Activated T-cell treated with anti-CD3 and anti-CD28 coated beads for 48 hours (primary cell): ENCODE measurements at places on chromosomes 6 and 20.

DNA sequence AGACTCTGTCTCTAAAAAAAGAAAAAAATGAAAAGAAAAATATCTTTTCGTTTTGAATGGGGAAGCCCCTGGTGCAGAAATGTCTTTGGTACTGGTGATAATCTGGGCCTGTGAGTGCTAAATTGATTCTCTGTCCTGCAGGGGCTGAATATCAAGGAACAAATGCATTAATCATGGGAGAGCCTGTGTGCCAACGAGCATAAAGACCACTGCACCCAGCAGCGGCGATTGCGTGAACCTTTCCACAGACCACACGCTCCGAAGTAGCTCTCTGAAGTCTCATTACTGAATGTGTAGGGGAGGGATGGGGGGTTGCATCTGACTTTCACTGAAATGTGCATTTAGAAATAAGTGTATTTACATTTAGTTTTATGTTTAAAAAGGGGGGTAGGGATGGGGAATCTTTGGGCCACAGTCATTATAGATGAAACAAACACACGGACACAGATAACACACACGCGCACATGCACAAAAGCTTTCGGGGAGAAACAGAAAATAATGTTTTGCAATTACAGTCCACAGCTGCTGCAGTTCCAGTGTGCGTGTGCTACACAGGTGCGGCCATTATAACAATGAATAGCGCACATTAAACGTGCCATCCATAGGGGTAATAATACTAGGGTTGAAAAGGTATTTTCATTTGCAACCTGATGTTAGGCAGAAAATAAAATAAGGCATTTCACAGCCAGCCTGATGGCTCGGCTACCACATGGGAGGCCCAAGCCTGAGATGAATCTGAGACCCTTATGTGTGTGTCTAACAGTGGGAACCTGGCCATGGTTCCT lies 154.0 kb downstream of the MBOAT1 start:
- DNase-seq, result no peak

DNA sequence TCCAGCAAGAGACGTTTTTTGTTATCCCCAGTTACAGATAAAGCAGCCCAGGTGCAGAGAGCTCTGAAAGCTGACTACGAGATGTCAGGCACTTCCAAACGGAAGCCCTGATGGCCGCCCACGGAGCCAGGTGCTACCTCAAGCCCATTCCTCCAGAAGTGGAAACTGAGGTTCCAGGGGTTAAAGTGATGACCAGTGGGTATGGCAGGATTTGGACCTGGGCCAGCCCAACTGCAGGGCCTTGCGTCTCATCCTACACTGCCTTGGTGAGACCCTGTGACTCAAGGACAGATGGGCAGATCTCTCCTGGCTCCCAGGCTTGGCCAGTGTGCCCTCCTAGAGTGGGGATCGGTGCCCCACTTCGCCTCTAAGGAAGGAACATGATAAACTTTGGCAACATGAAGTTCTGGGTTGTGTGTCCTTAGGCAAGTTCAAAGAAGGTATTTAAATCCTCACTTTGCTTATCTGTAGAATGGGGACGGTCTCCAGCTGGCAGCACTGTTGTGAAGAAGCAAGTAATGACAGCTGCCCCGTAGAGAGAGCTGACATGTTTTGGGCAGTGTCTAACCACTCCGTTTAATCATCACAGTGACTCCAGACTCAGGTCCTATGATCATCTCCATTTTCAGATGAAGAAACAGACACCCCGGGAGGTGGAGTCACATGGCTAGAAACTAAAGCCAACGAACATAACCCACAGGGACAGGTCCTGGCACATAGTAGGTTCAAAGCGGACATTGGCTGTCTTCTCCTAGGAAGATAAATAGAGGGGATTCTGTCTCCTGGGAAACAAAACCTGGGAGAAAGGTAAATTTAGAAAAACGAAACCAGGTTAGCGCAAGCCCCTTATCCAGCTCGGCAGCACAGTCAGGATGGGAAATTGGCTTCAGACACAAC lies 34.4 kb upstream of the CDH22 start:
- no peak for DNase-seq

GRCh38 chr20:57391439-57392301 lies 474 bp downstream of the RBM38 start:
- DNase-seq, result no peak

DNA sequence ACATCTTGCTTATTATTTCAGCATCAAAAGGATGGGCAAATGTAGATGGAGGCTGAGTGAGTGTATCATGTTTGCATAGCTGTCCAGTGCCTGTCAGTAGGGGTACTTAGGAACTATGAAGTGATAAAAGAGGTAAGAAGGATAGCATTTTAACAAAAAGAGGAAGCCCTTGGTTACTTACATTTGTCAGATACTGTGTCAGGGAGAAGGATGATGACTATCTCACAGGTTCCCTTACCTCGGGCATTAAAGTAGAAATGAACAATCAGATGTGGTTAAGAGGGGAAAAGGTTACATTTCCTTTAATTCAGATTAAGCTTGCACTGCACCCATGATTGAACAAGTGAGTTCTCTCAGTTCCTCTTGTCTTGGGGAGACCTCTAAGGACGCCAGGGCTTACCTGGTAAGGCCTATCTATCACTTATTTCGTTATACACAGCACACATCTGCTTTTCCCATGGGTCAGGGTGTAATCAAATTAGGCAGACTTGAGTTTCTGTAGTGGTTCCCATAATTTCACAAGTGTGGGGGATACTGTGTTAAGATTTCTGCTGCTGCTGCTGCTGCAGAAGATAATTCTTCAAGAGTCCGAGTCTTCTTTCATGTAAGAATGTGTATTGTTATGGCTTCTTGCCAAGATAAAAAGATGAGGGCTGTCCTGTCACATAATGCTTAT lies 4.5 kb downstream of the FOXO3 start:
- DNase-seq, result no peak

- no peak for DNase-seq
These were observed 150.6 kb downstream of the GJA10 start for GRCh38 chr6:90044833-90045381.
